ENCODE measurements at places on chromosomes 11 and 22.

- no peaks in the 10 kb centered on the region for H3K36me3 ChIP-seq
- no peak overlapping the region for H3K4me3 ChIP-seq
- no peaks in the 10 kb centered on the region for H3K27me3 ChIP-seq
- no peak overlapping the region for H3K27ac ChIP-seq
- no peak for DNase-seq
These were observed 311.0 kb downstream of the SBF2 start for GRCh38 chr11:9982796-9983579.

DNA sequence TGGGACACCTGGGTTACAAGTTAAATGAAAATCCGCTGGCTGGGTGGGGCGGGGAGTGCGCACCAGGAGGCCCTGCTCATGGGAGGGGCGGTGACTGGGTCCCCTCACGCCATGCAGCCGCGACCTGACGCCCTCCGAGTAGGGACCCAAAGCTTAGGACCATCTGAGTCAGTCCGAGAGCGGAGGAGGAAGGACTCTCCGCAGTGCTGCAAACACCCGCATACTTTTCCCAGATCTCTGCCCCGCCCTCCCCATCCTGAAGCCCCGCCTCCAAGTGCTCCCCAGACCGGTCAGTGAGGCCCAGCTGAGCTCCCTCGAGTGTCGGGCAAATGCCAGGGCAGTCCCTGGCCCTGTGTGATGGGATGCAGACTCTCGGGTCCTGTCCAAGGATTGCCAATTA lies 6.6 kb upstream of the FLI1 start:
- peaks cover 36% of the 10 kb centered on the region for H3K4me1 ChIP-seq
- peaks cover 83% of the 10 kb centered on the region for H3K27me3 ChIP-seq
- peak overlapping the region; percentile 77 for H3K4me3 ChIP-seq
- no peak for DNase-seq
- H3K27ac ChIP-seq: no peak overlapping the region
- no peaks in the 10 kb centered on the region for H3K36me3 ChIP-seq

DNA sequence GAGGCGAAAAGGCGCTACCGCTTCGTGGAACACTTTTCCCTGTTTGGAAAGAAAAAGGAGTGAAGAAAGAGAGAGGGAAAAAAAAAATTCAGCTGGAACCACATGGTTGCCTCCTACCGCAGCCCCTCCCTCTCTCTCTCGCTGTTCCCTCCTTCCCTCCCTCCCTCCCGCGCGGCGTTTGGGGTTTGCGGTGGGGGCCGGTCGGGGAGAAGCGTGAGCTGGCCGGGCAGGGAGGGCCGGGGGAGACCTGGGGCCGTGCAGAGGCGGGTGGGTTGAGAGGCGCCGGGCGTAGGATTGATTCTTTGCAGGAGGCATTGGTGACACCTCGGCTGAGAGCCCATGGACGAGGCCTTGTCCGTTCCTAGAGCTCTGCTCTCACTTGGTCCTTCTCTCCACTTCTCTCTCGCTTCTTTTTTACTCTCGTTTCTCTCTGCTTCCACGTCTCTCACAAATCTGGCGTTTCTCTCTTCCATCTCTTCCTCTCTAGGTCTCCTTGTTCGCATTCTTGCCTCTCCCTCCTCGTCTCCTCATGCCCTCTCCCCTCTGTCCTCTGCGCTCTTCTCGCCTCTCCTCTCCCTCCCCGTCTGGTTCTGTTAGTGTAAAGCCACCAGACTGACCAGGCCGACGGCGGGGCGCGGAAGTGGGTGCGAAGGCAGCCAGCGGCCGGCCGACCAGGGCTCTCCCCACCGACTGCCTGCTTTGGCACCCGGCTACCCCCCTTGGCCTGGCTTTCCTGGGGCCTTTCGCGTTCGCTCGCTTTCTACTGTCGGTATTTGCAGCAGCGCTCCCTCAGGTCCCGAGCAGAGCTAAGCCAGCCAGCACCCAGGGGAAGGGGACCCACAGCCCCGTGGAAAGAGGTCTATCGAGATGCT lies at the start of gene CLMP:
Gene CLMP (minus strand): TSS at position 61 of the 872 bp plus-strand sequence. CDS start 308 bp downstream, outside the sequence.
- no peak for DNase-seq
- H3K27me3 ChIP-seq: peaks cover 79% of the 10 kb centered on the region
- peaks cover 2% of the 10 kb centered on the region for H3K36me3 ChIP-seq
- peaks cover 9% of the 10 kb centered on the region for H3K4me1 ChIP-seq
- peak within 1 kb of the TSS; percentile 56 for H3K4me3 ChIP-seq
- no peak within 1 kb of the TSS for H3K27ac ChIP-seq

- no peak overlapping the region for H3K4me3 ChIP-seq
- H3K4me1 ChIP-seq: no peaks in the 10 kb centered on the region
- H3K27ac ChIP-seq: no peak overlapping the region
- no peaks in the 10 kb centered on the region for H3K27me3 ChIP-seq
- no peaks in the 10 kb centered on the region for H3K36me3 ChIP-seq
These were observed 61.0 kb upstream of the NAV2 start for GRCh38 chr11:19651653-19652052.

- peaks cover 5% of the 10 kb centered on the region for H3K4me1 ChIP-seq
- no peak overlapping the region for H3K4me3 ChIP-seq
These were observed 5.8 kb downstream of the PLEKHB1 start for GRCh38 chr11:73652046-73652730.

Data from T-helper 2 cell treated with Interferon-gamma antibody and Interleukin-4, amounts not matched to agents 5 μg/mL and 100 μg/mL, for 36 hours (primary cell).